Activated naive CD8-positive, alpha-beta T cell treated with anti-CD3 and anti-CD28 coated beads for 36 hours (primary cell): ENCODE measurements at places on chromosomes 1 and 21. TPM values are rescaled to one million over a fixed set of nuclear protein-coding genes. Genes with fewer than 3 reads are reported as not detected.

The HRNR gene
- total RNA-seq: not detected

DNA sequence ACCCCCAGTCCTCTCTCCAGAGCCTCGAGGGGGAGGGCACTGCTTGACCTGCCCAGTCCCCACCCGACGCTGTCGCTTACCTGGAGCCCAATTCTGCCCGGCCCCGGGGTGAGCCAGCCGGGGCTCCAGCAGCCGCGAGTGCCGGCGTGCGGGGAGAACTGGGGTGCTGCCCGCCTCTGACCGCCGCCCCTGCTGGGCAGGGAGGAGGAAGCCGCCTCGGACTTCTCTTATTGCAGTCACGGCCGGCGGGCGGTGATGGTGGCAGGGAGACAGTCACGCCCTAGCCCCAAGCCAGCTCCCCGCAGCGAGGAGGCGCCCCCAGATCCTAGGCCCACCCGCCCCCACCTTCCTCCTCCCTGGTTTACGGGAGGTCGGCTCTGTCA, at the start of gene FGR:
Gene FGR, minus strand, starts transcription at position 201 of the 383 bp plus-strand sequence. CDS start 11,269 bp downstream, outside the sequence.
- no peak for DNase-seq
- H3K4me1 ChIP-seq: peaks cover 56% of the 10 kb centered on the region
- no peaks in the 10 kb centered on the region for H3K36me3 ChIP-seq
- no peaks in the 10 kb centered on the region for H3K27me3 ChIP-seq
- H3K4me3 ChIP-seq: peak within 1 kb of the TSS; percentile 33

GRCh38 chr1:204327359-204327758, 32.4 kb downstream of the PLEKHA6 start:
- no peak for DNase-seq
- H3K4me1 ChIP-seq: peaks cover 12% of the 10 kb centered on the region
- H3K4me3 ChIP-seq: no peak overlapping the region
- H3K27me3 ChIP-seq: no peaks in the 10 kb centered on the region

GRCh38 chr1:211469938-211470529, 21.9 kb downstream of the RD3 start:
- peaks cover 3% of the 10 kb centered on the region for H3K27me3 ChIP-seq
- H3K4me3 ChIP-seq: no peak overlapping the region
- no peaks in the 10 kb centered on the region for H3K36me3 ChIP-seq
- DNase-seq: peak; percentile 37
- no peaks in the 10 kb centered on the region for H3K4me1 ChIP-seq

DNA sequence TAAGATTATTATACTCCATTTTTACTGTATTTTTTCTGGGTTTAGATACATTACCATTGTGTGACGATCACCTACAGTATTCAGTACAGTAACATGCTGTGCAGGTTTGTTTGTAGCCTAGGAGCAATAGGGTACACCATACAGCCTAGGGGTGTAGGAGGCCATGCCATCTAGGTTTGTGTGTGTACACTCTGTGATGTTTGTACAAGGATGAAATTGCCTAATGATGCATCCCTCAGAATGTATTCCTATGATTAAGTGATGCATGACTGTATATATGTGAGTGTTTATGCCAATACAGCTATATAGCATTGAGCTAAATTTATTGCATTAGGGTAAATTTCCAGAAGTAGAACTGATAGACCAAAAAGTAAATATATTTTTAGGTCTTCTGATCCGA, 23.3 kb downstream of the TUFT1 start:
- peaks cover 2% of the 10 kb centered on the region for H3K36me3 ChIP-seq
- H3K4me1 ChIP-seq: no peaks in the 10 kb centered on the region
- H3K4me3 ChIP-seq: no peak overlapping the region
- H3K27me3 ChIP-seq: no peaks in the 10 kb centered on the region

DNA sequence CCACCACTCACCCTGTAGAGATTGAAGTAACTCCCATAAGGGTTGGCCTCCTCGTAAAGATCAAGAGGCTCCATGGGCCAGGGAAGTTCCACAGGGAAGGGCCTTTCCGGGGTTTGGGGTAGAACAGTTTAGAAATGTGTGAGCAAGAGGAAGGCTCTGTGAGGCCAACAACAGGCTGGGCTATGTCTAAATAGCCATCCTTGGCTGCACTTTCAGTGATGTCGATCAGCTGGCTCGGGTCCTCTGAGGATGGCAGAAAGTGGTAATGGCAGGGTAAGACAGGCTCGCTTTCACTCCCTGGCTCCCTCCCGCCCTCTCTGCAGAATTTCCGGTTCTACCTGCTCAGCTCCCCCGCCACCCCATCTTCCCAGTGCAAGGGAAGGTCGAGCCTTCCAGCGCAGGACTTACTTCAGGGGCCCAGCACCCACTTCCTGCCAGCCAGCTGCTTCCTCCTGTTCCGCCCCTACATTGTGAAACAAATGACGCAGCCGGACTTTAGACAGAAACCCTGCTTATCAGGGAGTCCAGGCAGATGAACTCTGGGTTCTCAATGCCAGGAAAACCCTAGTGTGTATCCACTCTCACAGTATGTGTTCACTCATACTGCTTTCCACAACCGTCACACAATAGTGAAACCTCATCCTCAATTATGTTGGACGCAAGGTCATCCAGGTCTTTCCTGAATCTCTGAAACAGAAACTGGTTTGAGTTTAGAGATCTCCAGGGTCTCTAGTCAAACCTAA, 7.3 kb downstream of the F11R start:
- peak; percentile 77 for DNase-seq
- H3K36me3 ChIP-seq: no peaks in the 10 kb centered on the region
- peak overlapping the region; percentile 93 for H3K27ac ChIP-seq
- peaks cover 34% of the 10 kb centered on the region for H3K4me1 ChIP-seq
- H3K27me3 ChIP-seq: no peaks in the 10 kb centered on the region

DNA sequence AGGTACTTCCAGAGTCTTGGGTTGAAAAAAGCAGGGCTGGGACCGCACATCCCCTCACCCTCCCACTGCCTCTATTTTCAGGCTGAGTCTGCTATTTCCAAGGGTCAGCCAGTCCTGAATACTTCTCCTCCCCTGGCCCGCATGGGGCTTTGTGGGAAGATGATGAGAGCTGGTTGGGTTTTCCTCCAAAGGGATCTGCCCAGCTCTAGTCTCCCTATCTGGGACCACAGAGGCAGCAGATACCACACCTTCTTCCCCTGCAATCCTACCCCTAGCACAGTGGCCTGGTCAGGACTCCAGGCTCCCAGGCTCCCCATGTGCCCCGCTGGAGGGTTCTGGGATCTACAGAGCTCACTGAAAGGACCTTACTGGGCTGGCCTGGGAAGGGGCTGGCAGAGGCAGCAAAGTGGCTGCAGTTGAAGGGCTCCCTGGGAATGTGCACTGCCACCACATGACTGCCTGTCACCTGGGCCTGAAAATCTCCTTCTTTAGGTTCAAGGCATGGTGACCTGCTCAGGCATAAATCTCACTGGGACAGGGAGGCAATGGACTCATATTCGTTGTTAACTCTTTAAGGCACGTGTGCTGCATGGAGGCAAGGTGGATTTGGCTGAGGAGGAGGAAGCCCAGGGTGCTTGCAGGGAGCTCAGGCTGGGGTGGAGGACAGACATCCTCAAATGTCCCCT, 13.1 kb downstream of the CACNA1S start:
- H3K4me3 ChIP-seq: no peak overlapping the region
- no peaks in the 10 kb centered on the region for H3K4me1 ChIP-seq
- no peak for DNase-seq
- H3K27ac ChIP-seq: no peak overlapping the region

GRCh38 chr1:176541663-176542062, 78.7 kb downstream of the PAPPA2 start:
- no peak overlapping the region for H3K4me3 ChIP-seq
- DNase-seq: no peak
- H3K27ac ChIP-seq: no peak overlapping the region
- H3K36me3 ChIP-seq: no peaks in the 10 kb centered on the region
- no peaks in the 10 kb centered on the region for H3K4me1 ChIP-seq
- H3K27me3 ChIP-seq: no peaks in the 10 kb centered on the region
